ENCODE measurements at places on chromosomes 5 and 9.

- DNase-seq: no peak
Observed at GRCh38 chr9:13450723-13451122, 171.2 kb upstream of the MPDZ start.

GRCh38 chr5:80885396-80886000 is 74.7 kb upstream of the RASGRF2 start:
- no peak for DNase-seq

DNA sequence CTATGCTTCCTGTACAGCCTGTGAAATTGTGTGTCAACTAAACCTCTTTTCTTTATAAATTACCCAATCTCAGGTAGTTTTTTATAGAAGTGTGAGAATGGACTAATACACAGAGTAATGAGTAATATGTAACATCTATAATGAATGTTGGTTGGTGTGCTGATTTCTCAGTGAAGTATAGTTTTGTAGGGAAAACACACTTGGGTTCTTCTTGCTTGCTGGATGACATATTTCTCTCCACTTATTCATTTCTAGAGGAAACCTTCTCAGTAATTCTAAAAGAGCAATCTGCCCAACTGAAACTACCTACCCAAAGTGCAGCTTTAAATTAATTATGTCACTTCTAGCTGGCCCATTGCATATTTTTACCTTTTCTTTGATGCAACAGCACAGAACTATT is 81.1 kb upstream of the RORB start:
- no peak for DNase-seq

DNA sequence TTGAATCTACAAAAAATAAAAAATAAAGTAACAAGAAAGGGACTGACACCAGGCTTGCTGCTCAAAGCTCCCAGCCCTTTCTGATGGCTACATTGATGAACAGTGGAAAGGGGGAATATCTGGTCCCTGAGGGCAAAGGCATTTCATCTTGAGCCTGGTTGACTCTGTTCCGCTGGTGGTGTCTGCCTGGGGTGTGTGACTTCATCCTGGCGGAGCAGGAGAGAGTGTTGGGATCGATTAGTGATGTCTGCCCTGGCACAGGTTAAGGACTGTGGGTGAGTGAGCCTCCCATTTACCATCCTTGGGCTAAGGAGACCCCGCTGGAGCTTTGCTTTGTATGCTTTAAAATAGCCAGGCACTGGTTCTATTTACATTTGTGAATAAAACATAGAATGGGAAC is 56.9 kb upstream of the ASS1 start:
- no peak for DNase-seq
